Germinal center (tissue), 1 donor: ENCODE measurements at places on chromosomes 7 and 10.
A peak's percentile ranks its signal among the peaks of the same experiment; 100 is the strongest.

- DNase-seq, result peak; percentile 50
Observed at GRCh38 chr10:44963772-44964633, 4.4 kb downstream of the RASSF4 start.

DNA sequence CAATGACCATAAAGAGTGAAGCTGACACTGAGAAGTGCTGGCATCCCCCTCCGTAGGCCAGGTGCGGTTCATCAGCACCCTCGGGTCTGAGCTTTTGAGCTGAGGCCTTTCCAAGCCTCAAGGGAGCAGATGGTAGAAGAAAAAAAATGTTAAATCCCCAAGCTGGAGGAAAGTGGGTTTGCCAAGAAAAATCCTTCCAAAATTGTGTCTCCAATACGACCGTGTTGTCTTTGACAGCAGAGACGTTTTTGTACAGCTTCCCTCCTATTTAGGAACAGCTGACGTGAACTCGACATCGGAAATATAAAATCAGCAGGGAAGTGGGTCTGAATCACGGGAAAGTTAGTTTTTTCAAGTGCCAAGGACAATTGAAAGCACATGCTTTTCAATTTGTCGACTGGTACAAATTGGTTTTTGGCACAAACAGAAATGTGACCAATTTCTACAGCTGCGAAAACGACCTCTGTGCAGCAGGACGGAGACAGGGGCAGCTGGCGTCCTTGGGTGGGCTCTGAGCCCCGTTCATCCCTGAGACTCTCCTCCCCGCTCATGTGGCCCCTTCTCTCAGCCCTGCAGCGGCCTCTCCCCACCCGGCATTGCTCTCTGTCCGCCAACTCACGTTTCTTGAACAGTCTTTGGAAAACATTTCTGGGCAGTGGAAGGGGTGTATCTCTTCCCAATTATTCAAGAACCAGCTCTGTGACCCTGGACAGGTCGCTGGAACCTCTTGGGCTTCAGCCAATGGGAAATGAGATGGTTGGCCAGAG lies 89.9 kb downstream of the PAXIP1 start:
- no peak for DNase-seq

DNA sequence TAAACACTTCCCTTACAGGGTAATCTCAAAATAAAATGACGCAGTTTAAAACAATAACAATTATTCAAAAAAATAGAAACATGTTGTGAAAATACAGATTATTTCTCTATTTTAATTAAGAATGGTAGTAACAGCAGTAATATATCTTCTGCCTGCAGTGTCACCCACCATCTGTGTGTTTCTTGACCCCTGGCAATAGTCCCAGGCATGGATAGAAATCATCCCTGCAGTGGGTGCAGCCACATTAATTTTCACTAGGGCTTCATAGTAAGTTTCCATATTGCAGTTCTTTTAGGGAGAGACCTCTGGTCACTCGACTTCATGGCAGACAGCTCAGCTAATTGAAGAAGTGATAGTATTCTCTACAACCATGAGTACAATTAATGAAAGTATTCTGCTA lies 470.1 kb upstream of the TEX47 start:
- no peak for DNase-seq

DNA sequence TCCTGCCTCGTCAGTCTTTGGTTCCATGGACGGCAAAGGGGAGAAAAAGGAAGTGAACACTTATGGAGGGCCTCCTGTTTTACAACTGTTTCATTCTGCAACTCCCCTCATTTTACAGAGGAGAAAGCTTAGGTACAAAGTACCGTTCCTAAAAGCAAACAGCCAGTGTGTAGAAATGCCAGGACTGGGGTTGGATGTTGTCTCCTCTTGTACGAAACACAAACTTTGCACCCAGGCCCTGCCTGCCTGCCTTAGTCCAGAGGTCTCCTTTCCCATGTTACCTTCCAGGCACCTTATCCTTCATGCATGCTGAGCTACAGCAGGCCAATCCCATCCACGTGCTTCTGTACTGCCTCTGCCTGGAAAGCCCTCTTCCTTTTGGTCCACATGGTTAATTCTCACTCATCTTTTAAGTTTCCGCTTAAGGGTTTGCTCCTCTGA lies 86.0 kb downstream of the ICA1 start:
- DNase-seq, result no peak

GRCh38 chr7:42074076-42074475 lies 162.9 kb downstream of the GLI3 start:
- no peak for DNase-seq

DNA sequence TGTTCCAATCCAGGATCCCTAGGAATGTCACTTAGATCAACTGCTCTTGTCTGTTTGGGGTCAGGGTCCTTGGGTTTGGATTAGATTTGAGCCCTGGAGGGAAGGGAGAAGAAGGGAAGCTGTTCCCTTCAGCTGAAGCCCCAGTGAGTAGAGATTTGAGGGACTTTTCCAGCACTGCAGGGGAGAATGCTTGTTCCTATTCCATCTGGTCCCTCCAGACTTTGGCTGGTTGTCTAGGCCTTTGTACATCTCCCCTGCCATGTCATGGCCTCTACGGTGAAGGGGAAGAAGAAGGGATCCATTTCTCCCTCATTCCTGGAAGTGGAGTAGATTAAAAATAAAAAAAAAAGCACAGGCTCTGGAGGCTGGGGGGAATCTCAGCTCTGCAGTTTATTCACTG lies 11.1 kb downstream of the C10orf62 start:
- no peak for DNase-seq

DNA sequence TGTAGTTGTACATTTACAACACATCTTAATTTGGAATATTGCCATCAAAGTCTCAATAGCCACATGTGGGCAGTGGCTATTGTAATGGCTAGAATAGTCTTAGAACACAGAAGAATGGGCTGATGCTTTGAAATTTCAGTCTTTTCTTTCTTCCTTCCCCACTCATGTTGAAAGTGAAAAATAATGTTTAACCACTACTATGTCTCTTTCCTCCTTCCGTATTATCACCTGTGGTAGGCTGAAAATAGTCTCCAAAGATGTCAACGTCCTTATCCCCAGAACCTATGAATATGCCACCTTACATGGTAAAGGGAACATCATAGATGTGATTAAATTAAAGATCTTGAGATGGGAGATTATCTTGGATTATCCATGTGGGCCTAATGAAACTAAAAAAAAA lies 154.0 kb downstream of the SUGCT start:
- DNase-seq, result no peak

DNA sequence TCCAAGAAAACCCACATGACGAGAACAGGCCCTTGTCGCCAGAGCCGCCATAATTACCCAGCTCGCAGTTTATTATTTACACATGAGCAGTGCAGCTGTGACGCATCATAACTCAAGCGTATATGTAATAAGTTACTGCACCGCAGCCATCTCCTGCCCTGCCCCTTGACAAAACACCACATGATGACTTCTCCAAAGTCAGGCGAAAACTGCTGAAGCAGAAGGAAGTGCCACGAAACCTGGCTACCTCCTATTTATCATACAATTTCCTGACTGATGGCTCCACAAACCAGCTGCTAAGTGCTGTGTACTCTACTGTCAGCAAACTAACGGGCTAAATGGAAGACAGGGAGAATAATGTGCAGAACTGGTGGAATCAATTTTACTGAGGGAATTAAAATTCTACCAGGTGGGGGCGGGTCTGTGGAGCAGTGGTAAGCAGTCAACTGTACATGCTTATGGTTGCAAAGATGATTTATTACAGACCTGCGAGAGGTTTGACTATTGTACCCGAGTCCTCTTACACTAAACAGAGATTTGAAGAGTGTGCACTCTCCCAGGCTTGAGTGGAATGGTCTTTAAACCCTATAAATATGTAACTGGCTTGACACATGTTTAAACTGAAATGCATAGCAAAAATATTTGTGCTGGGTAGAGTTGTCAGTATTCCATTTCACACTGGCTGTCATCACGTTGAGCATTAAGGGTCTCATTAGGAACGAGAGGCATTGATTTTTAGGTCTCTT lies 156.0 kb downstream of the GLI3 start:
- no peak for DNase-seq

GRCh38 chr7:14124716-14125115 lies 135.2 kb upstream of the ETV1 start:
- DNase-seq, result no peak

DNA sequence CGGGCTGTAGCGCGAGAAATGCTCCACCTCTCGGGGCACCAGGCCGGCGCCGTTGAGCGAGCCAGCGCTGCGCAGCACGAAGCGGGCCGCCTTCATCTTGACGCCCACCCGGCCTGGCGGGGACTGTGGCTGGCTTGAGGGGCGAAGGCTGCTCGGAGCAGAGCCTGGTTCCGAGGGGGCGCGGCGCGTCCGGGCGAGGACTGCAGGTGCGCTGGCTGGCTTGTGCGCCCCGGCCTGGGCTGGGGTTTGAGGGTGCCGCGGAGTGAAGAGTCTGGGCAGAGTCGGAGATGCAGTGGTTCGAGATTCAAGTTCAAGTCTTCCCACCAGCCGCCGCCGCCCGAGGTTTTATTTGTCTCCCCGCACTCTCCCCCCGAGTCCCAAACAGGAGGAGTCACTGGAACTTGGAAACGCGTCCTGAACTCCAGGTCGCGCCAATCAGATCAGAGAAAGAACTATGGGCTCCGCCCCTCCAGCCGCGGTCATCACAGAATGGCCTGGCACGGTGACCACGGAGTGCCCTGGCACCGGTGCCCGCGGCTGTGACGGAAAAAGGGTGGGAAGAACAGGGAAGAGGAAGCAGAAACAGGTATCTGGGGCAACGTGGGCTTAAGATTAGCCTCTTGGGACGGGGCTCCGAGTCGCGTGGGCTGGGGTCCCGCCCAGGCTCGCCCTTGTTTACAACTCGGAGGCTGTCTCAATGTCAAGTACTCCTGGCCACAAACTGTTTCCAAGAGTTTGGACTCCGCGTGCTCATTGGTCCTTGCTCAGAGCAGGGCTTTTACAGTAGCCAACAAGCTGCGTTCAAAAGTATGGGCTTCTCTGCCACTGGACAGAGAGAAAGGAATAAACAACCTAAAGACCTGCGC lies at the start of gene PDK4:
TSS of gene PDK4 (minus strand) at position 319 of the 866 bp plus-strand sequence. CDS start at position 96, 223 bp downstream.
- DNase-seq, result no peak

DNA sequence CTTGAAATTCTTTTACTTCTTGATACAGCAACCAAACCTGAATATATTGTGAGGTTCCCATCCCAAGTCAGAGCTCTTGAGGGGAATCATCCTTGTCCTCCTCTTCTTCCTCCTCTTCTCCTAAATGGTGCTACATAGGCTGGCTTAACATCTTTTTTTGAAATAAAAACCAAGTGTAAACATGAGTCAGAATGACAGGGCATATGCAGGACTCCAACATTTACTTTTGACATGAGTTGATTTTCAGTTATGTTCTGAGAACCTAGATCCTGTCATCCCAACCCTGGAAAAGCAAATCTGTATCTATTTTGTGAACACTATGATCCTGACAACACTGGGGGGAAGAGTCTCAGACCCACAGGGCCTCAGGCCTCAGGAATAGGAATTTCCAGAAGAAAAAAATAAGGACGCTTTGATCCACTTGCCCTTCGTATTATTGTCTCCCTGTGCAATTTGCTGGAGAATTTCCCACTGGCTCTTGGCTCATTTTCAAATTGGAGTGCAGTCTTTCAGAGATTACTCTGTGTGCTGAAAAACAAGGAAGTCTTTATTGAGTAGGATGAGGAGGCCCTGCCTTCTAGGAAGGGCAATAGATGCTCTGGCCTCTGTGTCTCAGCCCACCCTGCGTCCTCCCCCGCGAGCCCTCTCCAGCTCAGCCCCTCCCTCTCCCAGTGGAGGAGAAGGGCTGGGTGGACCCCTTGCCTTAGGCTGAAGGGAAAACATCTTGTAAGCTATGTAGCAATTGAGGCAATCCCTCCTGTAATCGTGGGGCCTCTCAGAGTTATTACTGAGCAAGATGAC lies 121.6 kb downstream of the CREB5 start:
- DNase-seq, result no peak

- no peak for DNase-seq
Observed at GRCh38 chr7:105985672-105986215, 22.7 kb downstream of the CDHR3 start.

DNA sequence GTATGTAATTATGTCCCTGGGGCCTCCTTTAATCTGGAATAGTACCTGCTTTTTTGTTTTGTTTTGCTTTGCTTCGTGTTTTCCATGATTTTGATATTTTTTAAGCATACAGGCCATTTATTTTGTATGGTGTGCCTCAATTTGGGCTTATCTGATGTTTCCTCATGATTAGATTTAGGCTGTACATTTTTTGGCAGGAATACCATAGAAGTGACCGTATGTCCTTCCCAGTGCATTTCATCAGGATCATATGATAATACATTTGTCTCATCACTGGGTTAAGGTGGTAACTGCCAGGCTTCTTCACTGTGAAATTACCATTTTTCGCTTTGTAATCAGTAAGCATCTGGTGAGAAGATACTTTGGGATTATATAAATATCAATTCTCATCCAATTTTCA lies 117.8 kb upstream of the SAMD8 start:
- DNase-seq, result no peak

DNA sequence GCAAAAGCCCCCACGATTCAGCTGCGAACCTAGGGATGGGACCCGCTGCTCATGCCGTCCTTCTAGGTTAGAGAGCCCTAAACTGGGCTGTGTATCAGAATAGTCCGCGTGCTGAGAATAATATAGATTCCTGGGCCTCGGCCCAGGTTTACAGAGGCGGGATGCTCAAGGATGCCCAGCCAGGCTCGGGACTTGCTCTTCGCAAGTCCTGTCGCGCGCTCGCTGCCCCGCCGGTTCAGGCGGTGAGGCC lies 266 bp upstream of the STMP1 start:
- DNase-seq, result no peak

DNA sequence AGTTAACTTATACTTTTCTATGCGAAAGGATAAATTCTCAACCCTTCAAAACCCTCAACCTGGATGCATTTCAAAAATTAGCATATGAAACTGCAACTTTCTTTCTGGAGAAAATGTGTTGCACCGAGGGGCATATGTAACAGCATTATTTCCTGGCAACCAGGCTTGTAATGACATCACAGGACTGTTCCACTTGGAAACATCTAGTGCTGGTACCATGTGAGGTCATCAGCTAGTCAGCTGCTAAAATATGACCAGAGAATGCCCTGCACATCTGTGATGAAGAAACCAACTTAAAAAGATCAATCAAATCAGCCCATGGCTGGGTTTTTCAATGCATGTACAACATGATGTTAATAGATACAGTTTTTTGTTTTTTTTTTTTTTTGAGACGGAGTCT lies 40.0 kb downstream of the FGFR2 start:
- no peak for DNase-seq

DNA sequence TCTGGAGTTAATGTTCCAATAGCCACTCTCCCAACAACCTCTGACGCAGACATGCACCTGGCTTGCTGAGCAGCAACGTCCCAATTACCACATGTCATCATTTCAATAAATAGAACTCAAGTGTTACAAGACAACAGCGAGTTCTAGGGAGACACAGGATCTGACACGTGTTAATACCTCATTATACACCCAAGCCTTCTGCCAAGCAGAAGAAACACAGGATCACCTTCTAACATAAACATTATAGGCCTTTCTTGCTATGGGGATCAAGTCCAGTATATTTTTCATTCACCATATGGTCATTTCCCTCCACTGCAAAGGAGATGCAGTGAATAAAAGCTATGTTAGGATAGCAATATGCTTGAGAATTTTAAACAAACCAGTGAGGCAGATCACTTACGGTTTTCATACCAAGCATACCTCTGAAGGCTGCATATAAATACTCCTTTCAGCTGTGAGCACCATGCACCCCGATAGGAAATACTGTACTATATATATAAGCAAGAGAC lies 74.2 kb downstream of the JAZF1 start:
- no peak for DNase-seq
